ENCODE measurements at places on chromosomes 3 and 15. TPM values are rescaled to one million over a fixed set of nuclear protein-coding genes. Genes with fewer than 3 reads are reported as not detected.
A peak's percentile ranks its signal among the peaks of the same experiment; 100 is the strongest.

GRCh38 chr15:41621200-41622193, 38.7 kb upstream of the MGA start:
- H3K27me3 ChIP-seq = no peaks in the 10 kb centered on the region
- peak overlapping the region; percentile 85 for H3K4me3 ChIP-seq
- no peaks in the 10 kb centered on the region for H3K36me3 ChIP-seq
- peak overlapping the region; percentile 89 for H3K27ac ChIP-seq

DNA sequence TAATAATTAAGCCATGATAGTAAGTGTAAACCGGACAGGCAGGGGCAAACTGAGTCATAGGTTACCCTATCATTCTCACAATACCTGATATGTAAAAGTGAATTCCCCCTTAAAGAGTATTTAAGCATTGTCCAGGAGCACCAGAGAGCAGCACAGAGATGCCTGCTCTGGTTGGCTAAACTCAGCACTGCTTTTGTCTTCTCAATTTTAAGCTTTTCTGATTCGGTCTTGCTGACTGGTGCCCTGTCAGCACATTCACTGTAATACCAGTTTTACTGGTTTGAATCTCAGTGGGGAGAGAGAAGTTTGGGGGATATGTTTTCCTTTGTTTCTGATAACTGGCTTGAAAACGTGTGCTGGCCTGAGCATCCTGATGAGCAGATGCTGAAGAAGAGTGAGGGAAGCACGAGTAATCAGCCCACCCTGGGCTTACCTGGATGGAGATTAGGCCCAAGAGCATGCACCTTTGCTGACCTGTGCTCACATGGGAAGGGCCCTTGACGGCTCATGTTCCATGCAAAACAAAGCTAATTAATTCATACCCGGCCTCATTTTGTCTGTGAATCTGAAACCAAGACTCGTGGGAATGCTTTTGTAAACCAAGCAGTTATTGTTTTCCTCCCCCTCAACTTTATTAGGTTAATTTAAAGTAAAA, 208.5 kb upstream of the MRPL3 start:
- H3K4me1 ChIP-seq = peaks cover 5% of the 10 kb centered on the region
- DNase-seq = no peak
- peak overlapping the region; percentile 73 for H3K27ac ChIP-seq

GRCh38 chr3:141388823-141389621, 20.7 kb downstream of the ZBTB38 start:
- H3K27me3 ChIP-seq = no peaks in the 10 kb centered on the region
- peak overlapping the region; percentile 44 for H3K27ac ChIP-seq

GRCh38 chr15:68426116-68426515, 5.8 kb downstream of the ITGA11 start:
- no peak overlapping the region for H3K4me3 ChIP-seq
- no peaks in the 10 kb centered on the region for H3K36me3 ChIP-seq
- DNase-seq = no peak
- peaks cover 10% of the 10 kb centered on the region for H3K4me1 ChIP-seq
- H3K27me3 ChIP-seq = peaks cover 52% of the 10 kb centered on the region

The PPP1R14D gene
- 0.70 TPM for total RNA-seq

The CATSPER2 gene
- total RNA-seq = 5.1 TPM

The BSN gene
- total RNA-seq = 3.9 TPM

Data from type B pancreatic cell (in vitro differentiated cells).